ENCODE measurements at places on chromosomes 13 and 19. TPM values are rescaled to one million over a fixed set of nuclear protein-coding genes. Genes with fewer than 3 reads are reported as not detected.

The SELENOV gene
- total RNA-seq: not detected

DNA sequence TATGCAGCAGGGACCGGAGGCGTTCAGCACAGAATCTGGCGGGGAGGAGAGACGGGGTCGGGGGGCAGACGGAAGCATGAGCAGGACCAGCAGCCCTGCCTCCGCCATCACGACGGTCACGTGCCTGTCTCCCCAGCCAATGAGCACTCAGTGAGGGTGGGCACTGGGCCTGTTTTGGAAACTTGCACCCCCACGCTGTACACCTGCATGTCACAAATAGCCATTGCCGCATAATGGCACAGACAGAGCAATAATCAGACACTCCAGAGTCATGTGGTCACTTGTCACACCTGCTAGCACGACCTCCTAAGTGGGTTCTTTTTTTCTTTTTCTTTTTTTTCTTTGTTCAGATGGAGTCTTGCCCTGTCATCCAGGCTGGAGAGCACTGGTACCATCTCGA lies 8.8 kb downstream of the ERCC2 start:
- no peaks in the 10 kb centered on the region for H3K27me3 ChIP-seq
- DNase-seq: no peak
- H3K27ac ChIP-seq: no peak overlapping the region

The FGF22 gene
- total RNA-seq: 1.8 TPM

- no peaks in the 10 kb centered on the region for H3K27me3 ChIP-seq
- H3K4me1 ChIP-seq: no peaks in the 10 kb centered on the region
- no peak overlapping the region for H3K27ac ChIP-seq
- no peak for DNase-seq
Measured at GRCh38 chr19:56987184-56987583, 132.6 kb upstream of the USP29 start.

The TJP3 gene
- total RNA-seq: 13.0 TPM

GRCh38 chr13:61761690-61762089 lies 346.0 kb upstream of the PCDH20 start:
- no peaks in the 10 kb centered on the region for H3K4me1 ChIP-seq
- H3K27ac ChIP-seq: no peak overlapping the region
- DNase-seq: no peak
- H3K27me3 ChIP-seq: no peaks in the 10 kb centered on the region
- no peak overlapping the region for H3K4me3 ChIP-seq

DNA sequence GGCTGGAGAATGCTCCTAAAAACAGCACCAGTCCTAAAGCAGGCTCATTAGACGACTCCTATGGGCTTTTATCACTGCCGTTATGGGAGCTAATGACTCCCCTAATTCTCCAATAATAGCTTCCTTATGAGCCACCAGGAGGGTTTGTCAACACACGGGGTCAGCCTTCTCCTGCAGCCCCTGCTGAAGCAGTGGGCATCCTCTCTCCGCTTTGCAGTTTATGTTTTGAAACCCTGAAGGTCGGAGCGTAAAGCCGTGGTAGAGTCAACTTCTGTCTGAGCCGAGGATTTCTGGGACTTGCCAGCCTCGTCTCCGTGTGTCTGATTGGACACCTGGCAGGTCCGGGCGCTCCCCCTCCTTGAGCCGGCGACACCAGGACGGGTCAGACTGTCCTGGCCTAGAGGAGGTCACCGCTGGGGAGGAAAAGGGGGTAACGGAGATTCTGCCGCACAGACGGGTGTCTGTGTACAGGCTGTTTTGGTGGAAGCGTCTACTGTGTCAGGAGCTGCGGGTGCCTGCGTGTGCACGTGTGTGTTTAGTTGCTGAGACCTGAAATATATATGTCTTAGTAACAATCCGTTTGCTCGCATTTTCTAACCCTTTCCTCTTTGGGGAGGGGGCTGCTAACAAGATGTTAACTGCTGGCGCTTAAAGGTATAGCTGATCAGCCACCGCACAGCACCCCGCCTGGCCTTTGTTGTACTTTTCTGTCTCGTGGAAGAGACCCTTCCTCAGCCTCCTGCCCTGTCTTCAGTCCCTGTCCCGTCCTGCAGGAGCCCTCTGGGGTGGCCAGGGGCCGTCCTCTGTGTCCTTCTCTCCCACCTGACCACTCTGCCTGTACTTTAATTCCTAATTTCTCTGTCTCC lies 1.9 kb downstream of the KDM4B start:
- H3K36me3 ChIP-seq: no peaks in the 10 kb centered on the region
- H3K27me3 ChIP-seq: no peaks in the 10 kb centered on the region
- H3K27ac ChIP-seq: peak overlapping the region; percentile 67
- no peak for DNase-seq
- peak overlapping the region; percentile 64 for H3K4me3 ChIP-seq

The CIC gene
- total RNA-seq: 130 TPM

DNA sequence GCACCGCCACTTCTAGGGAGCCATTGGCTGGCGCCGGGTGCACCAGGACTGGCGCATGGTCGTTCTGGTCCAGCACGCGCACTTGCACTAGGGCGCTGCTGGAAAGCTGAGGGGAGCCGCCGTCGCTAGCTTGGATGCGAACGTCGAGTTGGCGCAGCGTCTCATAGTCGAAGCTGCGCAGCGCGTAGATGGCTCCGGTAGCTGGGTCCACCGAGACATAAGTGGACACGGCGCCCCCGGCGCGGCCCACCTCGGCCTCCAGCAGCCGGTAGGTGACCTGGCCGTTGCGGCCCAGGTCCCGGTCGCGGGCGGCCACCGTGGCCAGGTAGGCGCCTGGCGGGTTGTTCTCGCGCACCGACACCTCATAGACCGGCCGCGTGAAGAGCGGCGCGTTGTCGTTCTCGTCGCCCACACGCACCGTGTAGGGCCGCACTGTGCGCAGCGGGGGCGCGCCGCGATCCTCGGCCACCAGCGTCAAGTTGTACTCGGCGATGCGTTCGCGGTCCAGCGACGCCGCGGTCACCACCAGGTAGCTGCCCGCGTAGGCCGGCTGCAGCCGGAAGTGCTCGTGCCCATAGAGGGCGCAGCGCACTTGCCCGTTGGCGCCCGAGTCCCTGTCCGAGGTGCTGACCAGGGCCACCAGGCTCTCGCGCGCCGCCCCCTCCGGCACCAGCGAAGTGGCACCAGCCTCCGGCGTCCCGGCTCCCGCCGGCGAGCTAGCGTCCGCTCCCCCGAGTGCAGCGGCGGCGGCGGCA lies 1.7 kb downstream of the PCDH8 start:
- no peaks in the 10 kb centered on the region for H3K4me1 ChIP-seq
- no peak overlapping the region for H3K27ac ChIP-seq
- H3K36me3 ChIP-seq: no peaks in the 10 kb centered on the region
- DNase-seq: no peak
- H3K27me3 ChIP-seq: peaks cover 11% of the 10 kb centered on the region

The F2RL3 gene
- total RNA-seq: 0.16 TPM

The SLC8A2 gene
- 0.05 TPM for total RNA-seq

The TOMM40 gene
- total RNA-seq: 26.3 TPM

The CEACAM3 gene
- 4.7 TPM for total RNA-seq

The NCAN gene
- 0.05 TPM for total RNA-seq

DNA sequence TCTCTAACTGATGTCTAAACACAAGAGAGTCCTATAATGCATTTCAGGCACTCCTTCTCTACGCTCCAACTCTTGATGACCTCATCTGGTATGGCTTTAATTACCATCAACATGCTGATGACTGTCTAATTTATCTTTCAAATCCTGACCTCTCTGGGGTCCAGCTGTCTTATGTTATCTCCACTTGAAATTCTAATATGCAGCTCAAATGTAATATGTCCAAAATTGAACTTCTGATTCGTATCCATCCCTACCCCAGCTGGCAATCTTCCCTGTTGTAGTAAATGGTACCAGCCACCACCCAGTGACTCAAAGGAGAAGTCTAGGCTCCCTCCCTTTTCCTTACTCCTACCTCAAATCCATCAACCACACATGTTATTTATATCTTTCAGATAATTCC lies 288.0 kb upstream of the SLC10A2 start:
- H3K27me3 ChIP-seq: no peaks in the 10 kb centered on the region
- no peak overlapping the region for H3K4me3 ChIP-seq
- no peaks in the 10 kb centered on the region for H3K4me1 ChIP-seq
- H3K36me3 ChIP-seq: no peaks in the 10 kb centered on the region
- no peak overlapping the region for H3K27ac ChIP-seq
- DNase-seq: no peak

GRCh38 chr19:40521276-40521675 lies 54.5 kb downstream of the SPTBN4 start:
- H3K27ac ChIP-seq: no peak overlapping the region
- no peaks in the 10 kb centered on the region for H3K36me3 ChIP-seq
- DNase-seq: no peak
- H3K4me1 ChIP-seq: no peaks in the 10 kb centered on the region
- H3K4me3 ChIP-seq: no peak overlapping the region

DNA sequence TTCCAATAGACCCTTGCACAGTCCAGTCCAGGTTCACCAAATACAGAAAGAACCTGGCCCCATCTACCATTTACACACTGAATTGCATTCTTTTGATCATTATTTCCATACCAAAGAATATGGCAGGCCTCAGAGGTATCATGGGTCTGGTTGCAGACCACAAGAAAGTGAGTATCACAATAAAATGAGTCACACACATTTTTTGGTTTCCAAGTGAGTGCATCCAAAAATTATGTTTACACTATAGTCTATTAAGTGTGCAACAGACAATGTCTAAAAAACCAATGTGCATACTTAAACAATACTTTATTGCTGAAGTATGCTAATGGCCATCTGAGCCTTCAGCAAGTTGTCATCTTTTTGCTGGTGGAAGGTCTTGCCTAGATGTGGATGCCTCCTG lies 105.3 kb downstream of the SPACA7 start:
- no peak overlapping the region for H3K4me3 ChIP-seq
- no peak overlapping the region for H3K27ac ChIP-seq
- H3K36me3 ChIP-seq: no peaks in the 10 kb centered on the region
- H3K27me3 ChIP-seq: no peaks in the 10 kb centered on the region
- H3K4me1 ChIP-seq: no peaks in the 10 kb centered on the region

DNA sequence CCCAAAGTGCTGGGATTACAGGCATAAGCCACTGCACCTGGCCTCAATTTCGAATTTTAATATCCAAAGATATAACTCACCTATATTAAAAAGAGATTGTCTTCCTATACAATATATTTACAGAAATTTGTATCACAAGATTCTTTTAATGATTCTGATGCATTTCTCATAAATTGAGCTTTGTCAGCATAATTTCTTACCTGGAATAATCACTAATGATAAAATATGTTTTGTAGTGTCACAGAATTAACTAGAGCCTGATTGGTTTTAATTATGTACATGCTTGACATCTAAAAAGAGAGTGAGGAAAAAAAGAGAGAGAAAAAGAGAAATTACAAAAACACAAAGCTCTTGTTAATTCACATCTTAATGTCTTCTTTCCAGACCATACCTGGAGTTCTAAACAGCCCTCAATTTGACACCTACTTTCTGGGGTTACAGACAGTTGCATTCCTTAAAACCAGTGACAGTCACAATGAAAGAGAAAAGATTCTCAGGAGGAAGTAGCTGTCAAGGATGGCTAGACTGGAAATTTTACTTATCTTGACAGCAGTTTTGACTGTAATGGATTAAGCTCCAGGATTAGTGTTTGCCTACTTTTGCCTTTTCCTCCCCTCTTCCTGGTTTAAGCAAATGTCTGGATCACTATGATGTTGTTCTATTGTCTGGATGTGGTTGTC lies 214.4 kb downstream of the SPRY2 start:
- H3K27me3 ChIP-seq: no peaks in the 10 kb centered on the region
- no peak overlapping the region for H3K4me3 ChIP-seq
- no peak overlapping the region for H3K27ac ChIP-seq
